COR-L47 (cell line): ENCODE measurements at places on chromosomes 2 and 18.
A peak's percentile ranks its signal among the peaks of the same experiment; 100 is the strongest.

DNA sequence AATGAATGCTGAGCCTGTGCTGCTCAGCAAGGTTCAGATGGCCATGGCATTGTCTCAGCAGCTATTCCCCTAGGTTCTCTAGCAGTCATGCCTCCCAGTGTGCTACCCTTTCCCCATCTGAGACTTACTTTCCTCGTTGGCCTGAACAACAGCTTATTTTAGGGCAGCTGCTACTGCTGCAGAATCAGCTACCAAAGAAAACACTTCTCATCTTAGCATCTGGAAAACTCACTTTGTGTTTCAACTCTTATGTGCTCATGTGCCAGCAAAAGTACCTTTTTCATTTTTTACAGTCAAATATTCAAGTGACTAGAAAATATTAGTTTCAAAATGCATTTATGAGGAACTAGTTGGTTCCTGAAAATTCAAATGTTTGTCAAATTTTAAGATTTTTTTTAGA lies 60.4 kb upstream of the ZNF397 start:
- DNase-seq, result no peak

- no peak for DNase-seq
These were observed 78.4 kb upstream of the ABCA12 start for GRCh38 chr2:215216806-215217205.

- no peak for DNase-seq
These were observed 26.8 kb downstream of the DGKD start for GRCh38 chr2:233380995-233381637.

DNA sequence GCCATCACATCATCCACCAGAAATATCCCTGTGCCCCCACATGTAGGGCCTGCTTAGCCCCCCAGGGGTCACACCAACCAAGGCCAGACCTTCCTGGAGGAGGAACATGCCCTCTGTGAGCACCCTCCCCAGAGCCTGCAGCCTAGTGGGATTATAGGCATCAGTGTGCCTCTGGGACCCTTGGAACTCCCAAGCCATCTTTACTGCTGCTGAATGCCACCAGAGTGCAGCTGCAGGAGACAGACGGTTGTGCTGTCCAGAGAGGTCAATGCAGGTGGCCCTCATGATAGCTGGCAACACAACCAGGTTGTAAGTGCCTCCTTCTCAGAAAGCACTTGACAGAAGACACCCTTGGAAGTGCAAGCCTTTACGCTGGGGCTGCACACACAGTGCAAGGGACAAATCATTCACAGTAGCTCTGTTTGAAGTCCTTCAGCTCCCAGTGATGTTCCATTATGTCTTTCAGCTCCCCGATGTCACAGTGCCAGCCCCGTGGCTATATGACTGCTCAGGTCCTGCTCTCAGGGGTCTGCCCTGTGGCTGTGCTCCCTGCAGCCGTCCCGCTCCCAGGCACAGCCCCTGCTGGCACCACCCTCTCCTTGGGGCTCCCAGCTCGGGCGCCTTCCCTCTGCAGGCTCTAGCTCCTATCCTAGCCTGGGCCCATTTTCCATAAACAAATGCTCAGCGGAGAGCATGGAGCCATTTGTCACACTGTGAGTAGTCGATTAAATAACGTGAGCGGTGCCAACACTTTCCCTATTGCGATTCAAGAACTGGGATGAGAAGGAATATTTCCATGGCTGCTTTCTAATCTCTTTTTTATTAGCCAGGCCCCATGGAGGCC lies 65.1 kb downstream of the EDAR start:
- DNase-seq, result no peak

DNA sequence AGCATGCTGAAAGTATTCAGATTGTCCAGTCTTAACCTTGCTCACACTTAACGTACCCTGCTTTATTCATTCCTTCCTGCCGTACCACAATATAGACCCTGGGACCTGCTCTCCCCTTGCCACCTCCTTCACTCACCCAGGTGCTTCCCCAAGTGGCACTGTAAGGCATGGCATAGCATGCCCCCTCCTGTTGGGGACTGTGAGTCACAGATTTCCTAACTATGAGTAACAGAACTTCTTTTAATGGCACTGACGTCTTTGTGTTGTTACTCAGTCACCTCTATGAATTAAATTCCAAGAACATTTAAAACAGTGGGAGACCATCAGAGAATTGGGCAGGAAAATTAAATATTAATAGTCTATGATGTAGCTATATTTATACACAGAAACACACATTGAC lies 117.2 kb downstream of the CTNNA2 start:
- no peak for DNase-seq

DNA sequence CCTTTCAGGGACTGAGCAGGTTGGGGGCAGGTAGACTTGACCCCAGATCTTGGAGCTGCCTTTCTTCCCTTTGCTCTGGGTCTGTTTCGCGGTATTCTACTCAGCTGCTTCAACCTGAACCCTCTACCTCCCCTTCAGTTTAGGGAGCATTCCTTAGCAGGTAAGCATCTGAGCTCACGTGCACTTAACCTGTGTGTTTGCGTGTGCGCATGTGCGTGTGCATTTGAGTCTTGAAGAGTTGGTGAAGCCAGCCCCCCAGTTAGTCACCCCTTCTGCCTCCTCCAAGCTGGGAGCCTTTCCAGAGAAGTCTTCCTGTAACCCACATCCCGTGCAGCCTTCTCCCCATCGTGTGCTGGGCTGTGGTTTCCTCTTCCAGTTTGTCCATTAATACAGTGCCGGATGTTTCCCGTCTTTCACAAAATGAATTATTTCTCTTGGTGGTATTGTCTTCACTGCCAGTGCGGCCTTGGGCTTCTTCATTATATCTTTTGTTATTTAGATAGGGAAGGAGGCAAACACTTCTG lies 33.2 kb downstream of the B3GNT2 start:
- no peak for DNase-seq

- no peak for DNase-seq
These were observed 14.2 kb downstream of the TNFRSF11A start for GRCh38 chr18:62339106-62339988.

GRCh38 chr2:111049792-111050640 lies 70.7 kb upstream of the BCL2L11 start:
- DNase-seq, result peak; percentile 13

DNA sequence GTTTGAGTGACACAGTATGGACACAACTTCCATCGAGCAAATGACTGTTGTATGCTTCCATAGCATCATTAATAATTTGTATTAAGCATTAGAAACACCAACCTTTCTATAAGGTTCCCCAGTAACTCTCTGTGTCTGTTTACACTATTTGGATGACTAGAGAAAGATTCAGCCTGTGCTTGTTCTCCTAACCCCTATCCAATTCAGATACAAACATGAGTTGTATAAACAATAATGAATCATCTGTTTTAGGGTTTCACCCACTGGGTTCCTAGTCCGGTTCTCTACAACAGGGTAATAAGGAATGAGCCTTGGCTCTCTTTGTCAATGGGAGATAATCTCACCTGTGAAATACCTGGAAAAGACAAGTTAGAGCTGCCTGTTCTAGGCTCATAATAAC lies 894.1 kb upstream of the PIK3C3 start:
- no peak for DNase-seq

GRCh38 chr2:27606611-27607010 lies 22.2 kb downstream of the CCDC121 start:
- no peak for DNase-seq

DNA sequence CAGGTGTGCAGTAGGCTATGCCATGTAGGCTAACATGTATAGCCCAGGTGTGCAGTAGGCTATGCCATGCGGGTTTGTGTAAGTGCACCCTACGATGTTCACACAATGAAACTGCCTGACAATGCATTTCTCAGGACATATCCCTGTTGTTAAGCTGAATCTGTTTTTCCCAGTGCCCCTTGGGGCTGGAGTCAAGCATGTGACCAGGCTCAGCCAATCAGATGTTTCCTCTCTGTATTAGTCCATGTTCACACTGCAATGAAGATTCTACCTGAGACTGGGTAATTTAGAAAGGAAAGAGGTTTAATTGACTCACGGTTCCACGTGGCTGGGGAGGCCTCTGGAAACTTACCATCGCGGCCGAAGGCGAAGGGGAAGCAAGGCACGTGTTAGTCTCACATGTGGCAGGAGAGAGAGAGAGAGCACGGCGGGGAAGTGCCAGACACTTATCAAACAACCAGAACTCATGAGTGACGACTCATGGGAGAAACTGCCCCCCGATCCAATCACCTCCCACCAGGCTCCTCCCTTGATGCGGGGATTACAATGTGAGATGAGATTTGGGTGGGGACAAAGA lies 24.2 kb downstream of the ITM2C start:
- no peak for DNase-seq

DNA sequence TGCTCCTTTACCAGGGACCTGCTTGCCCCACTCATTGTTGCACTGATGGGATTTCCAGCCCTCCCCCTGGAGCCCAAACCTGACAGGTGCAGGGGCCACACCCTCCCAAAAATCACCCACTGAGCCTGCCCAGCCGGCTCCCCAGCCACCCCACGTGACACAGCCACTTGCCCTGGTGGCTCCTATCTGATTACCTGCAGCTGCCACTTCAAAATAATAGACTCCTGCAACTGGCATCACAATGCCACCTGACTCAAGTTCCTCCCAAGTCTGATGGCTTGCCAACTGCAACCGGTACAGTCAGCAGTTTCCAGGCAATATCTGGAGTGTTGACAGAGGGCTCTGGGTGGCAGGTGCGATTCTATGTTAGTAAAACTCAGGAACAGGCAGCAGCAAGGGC lies 66.2 kb downstream of the CRACDL start:
- DNase-seq, result peak; percentile 97

DNA sequence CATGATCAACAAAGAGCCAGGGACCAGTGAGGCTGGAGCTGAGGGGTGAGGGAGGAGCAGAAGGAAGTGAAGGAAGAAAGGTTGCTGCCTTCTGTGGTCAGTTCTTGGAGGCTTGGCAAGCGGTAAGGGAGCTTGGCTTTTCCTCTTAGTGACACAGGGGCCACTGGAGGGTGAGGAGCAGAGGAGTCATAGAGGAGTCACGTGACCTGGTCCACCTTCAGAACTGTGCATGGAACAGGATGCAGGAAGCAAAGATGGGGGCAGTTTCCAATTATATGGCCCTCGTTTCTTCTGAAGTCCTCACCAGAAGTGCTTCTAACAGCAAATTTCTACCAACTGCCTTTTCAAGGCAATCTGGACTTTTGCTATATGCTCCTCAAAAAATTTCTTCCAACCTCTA lies 326.9 kb upstream of the SMIM21 start:
- no peak for DNase-seq

- DNase-seq, result no peak
These were observed 306.5 kb upstream of the NRP2 start for GRCh38 chr2:205375461-205376448.

- DNase-seq, result no peak
These were observed 237.2 kb upstream of the ETAA1 start for GRCh38 chr2:67159929-67160328.

DNA sequence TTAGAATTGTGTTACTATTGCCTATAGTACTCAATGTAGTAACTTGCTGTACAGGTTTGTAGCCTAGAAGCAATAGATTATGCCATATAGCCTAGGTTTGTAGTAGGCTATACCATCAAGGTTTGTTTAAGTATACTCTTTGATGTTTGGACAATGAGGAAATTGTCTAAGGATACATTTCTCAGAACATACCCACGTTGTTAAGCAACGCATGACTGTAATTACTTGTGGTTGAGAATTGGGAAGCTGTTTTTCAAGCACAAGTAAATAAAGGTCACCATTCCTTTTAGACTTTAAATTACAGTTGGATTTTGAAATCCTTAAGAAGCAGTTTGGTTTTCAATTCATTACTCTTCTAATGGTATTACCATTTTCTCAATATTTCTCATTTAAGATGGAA lies 89.8 kb upstream of the KCNH7 start:
- DNase-seq, result no peak

- DNase-seq, result no peak
These were observed 117.2 kb upstream of the HS6ST1 start for GRCh38 chr2:128435576-128436478.

GRCh38 chr2:222835143-222835822 lies 25.6 kb upstream of the ACSL3 start:
- no peak for DNase-seq

GRCh38 chr2:117977696-117978095 lies 36.2 kb downstream of the CCDC93 start:
- no peak for DNase-seq

GRCh38 chr2:189673661-189674373 lies 653 bp upstream of the ANKAR start:
- no peak for DNase-seq

- no peak for DNase-seq
These were observed 72.6 kb downstream of the EMX1 start for GRCh38 chr2:72989770-72990556.

- no peak for DNase-seq
These were observed 116.4 kb downstream of the NDUFA10 start for GRCh38 chr2:239908744-239909143.

DNA sequence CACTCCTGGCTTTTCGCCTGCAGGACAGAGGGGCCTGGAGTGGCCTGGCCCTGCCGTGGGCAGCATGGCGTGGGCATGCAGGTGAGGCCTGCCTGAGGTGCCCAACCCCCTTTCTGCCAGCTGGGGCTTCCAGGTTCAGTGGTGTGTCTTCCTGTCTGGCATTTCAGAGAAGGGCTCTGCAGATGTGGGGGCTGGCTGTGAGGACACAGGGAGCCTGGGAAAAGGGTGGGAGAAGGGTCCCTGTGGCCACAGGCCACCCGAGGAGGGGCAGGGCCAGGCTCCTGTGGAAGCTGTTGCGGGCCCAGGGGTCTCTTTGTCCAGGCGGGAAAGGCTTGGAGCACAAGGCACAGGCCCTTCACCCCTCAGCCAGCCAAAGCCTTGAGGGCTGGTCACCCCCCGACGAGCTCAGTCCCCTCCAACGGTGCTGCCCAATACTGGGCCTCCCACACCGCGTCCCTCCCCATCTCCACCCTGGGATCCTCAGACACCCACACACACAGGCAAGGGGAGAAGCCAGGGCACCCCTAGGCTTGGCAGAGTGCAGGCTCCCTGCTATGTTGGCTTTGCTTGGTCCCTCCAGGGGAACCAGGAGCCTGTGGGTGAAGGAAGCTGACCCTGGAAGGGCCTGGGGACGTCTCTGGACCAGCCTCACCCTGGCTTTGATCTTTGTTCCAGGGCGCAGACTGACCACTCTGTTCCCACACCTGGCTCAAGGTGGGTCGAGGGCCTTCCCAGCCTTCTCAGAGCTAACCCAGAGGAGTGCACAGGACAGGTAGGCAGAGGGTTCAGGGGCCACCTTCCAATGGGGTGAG lies 3.7 kb upstream of the AQP12A start:
- no peak for DNase-seq

DNA sequence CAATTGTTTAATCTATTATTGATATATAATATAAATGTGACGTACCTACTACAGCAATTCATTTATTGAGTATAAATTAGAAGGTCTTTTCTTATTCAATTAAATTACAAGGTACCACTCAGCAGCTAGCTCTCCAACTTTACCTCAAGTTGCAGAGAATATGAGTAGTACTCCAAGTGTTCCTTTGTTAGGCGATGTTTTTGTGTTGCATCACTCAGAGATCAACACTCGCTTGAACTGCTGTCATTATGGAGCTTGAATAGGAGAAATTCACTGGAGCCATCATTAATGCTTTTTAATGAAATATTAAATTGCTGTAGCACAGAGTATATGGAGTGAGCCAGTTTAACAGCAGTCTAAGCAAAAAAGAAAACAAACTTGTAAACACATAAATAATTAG lies 320.0 kb downstream of the FSIP2 start:
- DNase-seq, result peak; percentile 65
